GM13976 (cell line): ENCODE measurements at places on chromosomes 7 and 10.

DNA sequence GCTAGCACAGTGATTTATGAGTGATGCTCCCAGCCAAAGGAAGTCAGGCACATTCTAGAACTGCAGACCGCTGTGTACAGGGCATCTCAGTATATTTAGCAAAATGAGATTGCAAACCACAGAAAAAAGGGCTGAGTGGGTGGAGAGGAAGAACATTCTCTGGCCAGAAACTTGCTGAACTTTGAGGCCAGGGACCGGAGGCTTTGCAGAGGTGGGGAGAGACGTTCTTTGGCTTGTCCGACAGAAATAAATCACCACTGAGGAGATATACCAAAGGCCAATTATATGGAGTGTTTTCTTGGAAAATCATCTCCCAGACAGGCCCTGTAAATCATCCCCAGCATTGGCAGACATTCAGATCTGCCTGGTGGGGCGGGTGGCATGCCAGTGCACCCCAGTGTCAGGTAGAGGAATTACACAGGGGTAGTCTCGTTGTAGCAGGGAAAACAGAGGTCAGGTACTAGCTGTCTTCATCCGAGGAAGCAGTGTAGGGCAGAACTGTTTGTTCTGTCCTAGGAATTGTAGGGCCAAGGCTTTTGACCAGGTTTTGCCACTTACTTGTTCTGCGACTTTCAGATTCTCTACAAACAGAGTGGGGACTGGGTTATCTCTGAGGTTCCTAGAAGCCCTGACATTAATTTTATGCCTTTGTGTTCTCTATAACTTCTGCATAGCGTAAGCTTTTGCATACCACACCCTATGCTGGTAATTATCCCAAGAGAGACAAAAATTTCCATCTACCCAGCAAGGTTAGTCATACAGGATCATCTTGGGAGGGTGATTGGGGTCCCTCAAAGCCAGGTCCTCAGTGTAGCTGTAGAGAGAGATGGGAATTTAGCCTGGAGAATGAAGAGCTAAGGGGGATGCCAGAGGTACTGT is 655.6 kb downstream of the LRMDA start:
- peak; percentile 25 for DNase-seq

GRCh38 chr10:11535346-11535959 is 76.0 kb downstream of the USP6NL start:
- no peak for DNase-seq

DNA sequence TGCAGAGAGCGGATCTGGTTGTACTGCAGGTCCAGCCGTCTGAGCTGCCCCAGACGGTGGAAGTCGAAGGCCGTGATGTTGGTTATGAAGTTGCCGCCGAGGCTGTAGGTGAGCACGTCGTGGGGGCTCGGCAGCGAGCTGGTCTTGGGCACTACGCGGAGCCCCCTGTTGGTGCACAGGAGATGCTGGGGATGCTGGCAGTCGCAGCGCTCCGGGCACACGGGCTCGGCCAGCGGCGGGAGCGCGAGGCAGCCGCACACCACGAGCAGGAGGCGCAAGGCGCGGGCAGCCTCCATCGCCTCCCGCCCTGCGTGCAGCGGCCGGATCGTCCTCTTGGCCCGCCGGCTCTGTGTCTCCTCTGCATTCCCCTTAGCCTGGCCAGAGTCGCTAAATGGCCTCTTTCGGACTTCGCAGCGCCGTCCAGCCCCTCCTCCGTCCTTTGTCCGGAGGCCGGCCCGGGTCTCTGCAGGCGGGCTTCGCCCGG is 337 bp downstream of the TRIL start:
- DNase-seq: peak; percentile 40

GRCh38 chr10:34643620-34644019 is 171.5 kb downstream of the PARD3 start:
- no peak for DNase-seq

DNA sequence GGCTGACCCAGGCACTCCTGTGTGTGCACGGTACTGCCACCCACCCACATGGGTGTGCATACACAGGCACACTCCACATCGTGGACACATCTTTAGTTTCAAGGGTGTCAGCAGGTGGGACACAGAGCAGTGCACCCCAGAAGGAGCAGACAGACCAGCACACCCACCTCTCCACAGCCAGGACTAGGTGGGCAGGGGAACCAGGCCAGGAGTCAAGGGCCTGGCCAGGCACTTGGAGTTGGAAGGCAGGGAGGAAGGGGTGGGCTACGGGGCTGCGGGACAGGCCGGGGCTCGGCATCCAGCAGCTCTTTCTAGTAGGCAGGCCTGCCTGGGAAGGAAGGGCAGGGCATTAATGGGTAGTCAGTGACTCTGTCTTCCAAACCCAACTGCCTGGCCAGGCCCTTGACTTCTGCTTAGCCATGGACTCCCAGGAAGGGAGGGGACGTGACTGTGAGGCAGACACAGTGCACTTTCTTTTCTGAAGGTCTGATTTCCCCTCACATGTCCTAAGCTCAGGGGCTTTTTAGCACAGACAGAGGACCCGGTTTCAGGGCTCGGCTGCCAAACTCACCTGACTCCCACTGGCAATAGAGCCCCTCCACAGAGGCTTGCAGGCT is 14.6 kb downstream of the RASGEF1A start:
- no peak for DNase-seq

- no peak for DNase-seq
Measured at GRCh38 chr7:131212114-131212513, 115.6 kb upstream of the MKLN1 start.

- no peak for DNase-seq
Measured at GRCh38 chr10:58570307-58570723, 57.6 kb downstream of the BICC1 start.

DNA sequence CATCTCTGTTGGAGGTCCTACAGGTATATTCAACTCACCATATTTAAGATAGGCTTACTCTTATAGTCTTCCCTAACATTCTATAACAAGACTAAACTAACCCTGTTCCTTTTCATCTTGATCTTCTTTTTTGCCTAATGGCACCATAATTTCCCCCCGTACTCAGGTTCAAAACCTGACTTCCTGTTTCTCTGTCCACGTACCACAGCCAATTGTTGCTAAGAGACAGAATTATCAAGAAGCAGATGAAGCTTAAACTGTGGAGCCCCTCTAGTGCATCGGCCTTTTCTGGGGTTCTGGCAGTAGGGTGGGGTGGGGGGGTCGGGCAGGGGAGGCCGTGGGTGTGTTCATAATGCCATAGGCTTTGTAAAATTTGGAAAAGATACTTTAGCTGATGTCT is 109.2 kb downstream of the EVX1 start:
- no peak for DNase-seq

DNA sequence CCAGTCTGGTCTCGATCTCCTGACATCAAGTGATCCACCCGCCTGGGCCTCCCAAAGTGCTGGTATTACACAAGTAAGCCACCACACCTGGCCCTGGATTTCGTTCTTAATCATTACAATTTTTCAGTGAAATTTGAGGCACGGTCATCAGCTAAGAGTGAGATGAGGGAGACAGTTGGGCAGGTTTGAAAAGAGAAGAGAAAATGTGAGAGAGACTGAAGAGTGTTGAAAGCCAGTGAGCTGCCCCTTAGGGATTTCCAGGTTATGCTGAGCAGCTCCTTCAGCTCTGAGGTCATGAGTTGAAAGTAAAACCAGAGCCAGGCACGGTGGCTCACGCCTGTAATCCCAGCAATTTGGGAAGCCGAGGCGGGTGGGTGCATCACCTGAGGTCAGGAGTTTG is 5.9 kb upstream of the UPF2 start:
- peak; percentile 63 for DNase-seq

GRCh38 chr10:45580371-45581215 is 92.0 kb downstream of the ZFAND4 start:
- peak; percentile 37 for DNase-seq

DNA sequence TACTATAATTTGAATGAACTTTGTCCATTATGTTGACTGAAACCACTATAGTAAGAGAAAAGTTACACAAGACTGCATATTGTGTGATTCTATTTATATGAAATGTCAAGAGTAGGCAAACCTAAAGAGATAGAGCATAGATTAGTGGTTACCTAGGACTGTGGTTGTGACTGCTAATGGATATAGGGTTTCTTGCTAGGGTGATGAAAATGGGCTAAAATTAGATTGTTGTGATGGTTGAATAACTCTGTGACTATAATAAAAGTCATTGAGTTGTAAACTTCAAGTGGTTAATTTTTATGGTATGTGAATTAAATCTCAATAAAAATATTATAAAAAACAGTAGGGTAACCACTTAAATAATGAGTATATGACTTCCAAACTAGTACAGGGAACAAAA is 142.9 kb upstream of the AHR start:
- no peak for DNase-seq

DNA sequence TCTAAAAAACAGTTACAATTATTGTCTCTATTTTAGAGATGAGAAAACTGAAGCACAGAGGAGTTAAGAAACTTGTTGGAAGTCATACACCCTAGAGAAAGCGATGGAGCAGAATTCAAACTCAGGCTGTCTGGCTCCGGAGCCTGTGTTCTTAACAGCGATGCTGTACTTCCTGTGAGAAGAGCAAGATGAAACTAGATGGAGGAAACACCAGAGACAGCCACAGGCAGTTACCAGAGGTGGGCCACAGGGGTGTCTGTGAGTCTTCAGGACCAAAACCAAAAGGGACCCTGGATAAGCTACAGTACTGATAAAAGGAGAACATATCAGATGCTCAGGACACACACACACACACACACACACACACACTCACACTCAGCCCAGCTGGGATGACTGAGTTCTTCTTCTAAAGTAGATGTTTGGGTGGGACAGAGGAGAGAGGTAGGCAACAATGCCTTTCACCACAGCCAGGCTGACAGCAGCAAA is 289.2 kb downstream of the FZD1 start:
- DNase-seq: no peak

GRCh38 chr7:149789101-149789500 is 15.7 kb upstream of the ZNF467 start:
- no peak for DNase-seq

- no peak for DNase-seq
Measured at GRCh38 chr7:73766556-73767229, 3.4 kb downstream of the CLDN3 start.

- no peak for DNase-seq
Measured at GRCh38 chr7:132996581-132997242, 85.2 kb downstream of the CHCHD3 start.

DNA sequence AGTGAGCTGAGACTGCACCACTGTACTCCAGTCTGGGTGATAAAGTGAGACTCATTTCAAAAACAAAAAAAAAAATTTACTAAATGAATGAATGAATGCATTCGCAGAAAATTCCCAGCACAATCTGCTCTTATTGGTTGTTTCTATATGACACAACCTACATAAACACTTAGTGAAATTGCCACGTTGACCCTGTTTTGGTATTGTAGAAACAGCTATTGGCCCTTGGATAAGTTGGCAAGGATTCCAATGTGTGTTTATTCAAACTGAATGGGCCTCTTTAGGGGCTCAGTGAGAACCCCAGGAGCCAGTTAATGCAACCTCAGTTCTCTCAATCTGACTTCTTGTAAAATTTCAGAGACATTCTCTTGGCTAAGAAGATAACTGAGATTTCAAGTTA is 66.0 kb downstream of the HHEX start:
- DNase-seq: no peak

- DNase-seq: no peak
Measured at GRCh38 chr7:96612034-96612433, 97.6 kb downstream of the SEM1 start.
